ENCODE measurements at places on chromosomes 12 and 14.

- DNase-seq: no peak
These were observed 38.1 kb upstream of the NPAS3 start for GRCh38 chr14:32900547-32900946.

GRCh38 chr14:75150150-75150549 lies 23.3 kb upstream of the NEK9 start:
- peak; percentile 61 for DNase-seq

- no peak for DNase-seq
These were observed 217.3 kb upstream of the CCDC196 start for GRCh38 chr14:66268802-66269334.

DNA sequence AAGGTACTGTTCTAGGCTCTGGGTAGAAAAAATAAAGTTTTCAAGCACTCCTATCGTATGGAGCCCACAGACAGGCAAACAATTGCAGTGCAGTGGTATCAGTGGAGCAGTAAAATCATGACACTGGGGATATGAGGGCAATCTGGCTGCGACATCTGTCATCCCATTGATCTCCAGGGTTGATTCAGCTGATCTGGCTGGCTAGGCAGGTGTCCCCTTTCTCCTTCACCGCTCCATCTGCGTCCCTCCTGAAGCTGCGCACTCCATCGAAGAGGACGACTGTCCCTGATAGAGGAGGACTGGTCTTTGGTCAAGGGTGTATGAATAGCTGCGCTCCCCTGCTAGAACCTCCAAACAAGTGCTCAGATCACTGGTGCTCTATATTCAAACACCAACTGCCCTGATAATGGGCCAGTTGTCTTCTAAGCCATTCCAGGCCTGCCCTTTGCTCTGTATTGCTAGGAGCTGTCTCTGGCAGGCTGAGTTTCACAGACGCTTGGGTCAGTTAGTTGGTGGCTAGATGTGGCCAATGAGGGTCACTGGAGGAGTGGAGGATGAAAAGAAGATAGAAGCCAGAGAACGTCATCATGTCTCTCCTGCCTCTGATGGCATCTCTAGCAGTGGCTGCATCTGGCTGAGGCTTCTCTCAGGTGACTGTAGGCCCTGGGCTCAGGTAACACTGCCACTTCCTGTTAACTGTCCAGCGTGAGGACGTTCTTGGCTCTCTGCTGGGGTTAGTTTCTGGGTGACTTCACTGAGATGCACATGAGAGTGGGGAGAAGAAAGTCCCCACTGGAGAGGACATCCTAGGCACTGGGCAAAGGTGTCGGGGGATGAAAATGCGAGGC lies 205.0 kb upstream of the FOXN3 start:
- DNase-seq: no peak

DNA sequence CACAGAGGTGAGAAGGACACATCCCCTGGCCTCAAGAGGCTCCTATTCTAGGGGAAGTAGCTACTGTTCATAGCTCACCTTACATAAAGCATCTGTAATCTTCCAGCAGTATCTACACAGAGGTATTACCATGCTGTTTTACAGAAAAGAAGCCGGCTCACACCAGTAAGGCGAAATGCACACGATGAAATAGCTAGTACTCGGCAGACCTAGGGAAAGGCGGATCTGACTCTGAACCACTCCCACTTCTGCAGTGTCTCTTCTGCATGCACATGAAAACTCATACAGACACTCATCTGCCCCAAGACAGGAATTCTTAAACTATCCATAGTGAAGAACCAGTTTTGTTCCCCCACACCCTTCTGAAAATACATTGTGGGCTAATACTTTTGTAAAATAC lies 73.6 kb downstream of the IQSEC3 start:
- DNase-seq: no peak

GRCh38 chr14:21714318-21714929 lies 40.8 kb upstream of the OR4E1 start:
- DNase-seq: no peak

DNA sequence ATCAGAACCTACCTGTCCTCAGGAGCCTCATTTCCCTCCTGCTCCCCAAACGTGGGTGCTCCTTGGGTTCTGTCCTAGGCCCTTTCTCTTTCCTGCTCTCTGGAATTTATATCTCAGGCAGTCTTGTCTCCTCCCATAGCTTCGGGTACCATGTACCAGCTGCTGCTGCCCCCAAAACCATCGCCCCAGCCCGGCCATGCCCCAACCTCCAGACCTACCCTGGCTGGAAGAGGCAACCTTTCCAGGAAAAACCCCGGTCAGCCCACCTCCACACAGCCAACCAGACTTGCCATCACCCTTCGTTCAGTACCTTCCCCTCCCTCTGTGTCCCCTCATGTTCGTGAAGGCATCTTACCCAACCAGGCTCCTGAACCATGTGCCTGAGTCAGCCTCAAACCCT lies 165.1 kb downstream of the CALM1 start:
- DNase-seq: no peak

GRCh38 chr14:53956427-53957201 lies at the start of gene BMP4:
Gene BMP4, minus strand, starts transcription at chr14:53956825. Its CDS starts 4,603 bp downstream, at chr14:53952222.
- no peak for DNase-seq

DNA sequence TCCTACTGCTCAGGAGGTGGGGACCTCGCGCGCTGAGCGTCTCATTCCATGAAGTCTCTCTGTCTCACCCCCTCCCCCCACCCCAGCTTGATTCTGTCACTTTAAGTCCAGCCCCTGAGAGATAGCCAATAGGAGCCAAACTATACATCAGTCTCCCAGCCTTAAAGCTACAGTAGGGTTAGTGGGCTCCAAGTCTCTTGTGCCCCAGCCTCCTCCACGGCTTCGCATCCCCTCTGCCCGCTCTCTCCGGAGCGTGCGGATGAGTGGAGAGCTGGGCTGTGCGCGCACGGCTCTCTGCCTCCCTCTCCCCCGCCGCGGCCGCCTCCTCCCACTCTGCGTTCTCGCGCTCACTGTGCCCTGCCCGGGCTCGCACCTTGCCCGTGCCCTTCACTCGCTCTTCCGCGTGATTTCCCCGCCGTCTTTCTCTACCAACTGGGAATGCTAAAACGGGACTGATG lies at the start of gene ESRRB:
ESRRB (plus strand) TSS at position 191 of the 458 bp plus-strand sequence; CDS start at position 456, 265 bp downstream.
- no peak for DNase-seq

GRCh38 chr14:64966976-64967375 lies 5.2 kb downstream of the RAB15 start:
- DNase-seq: no peak

GRCh38 chr14:64773577-64773976 lies 69.4 kb downstream of the PLEKHG3 start:
- no peak for DNase-seq

- no peak for DNase-seq
These were observed 461.1 kb upstream of the DCN start for GRCh38 chr12:91643763-91644162.

DNA sequence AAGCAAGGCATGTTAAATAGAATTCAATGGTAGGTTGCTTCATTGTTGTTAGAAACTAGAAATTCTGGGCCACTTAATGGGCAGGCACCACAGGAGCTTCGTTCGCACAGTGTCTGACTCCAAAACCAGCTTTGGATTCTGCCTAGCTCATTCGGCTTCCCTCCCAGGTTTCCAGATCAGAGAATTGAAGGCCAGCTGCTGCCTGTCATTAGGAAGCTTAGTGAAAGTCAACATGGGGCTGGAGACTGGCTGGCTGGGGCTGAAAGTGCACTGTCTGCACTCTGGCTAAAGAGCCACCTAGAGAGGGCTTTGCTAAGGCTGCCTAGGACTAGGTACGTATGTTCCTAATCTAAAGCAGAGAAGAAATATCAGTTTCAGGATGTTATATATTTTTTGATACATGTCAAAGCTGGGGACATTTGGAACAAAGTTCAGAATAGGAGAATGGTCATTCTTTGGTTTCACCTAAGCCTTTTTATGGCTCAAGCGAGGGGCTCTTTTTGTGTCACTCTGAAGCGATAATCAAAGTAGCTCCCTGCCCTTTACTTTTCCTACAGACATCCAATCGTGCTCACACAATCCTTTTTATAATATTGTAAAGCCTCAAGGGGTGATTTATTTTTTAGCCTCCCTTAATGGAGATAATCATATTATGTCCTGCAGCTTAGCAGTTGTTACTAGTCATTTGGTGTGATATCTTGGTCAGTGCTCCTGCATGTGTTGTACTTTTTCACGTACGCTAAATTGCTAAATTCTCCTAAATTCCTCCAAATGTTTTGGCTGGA lies 238.5 kb upstream of the NAV3 start:
- no peak for DNase-seq

- DNase-seq: no peak
These were observed 304.5 kb downstream of the RAD51B start for GRCh38 chr14:68124050-68124449.

- DNase-seq: no peak
These were observed 5.4 kb downstream of the TMBIM4 start for GRCh38 chr12:66164349-66164821.

Data from suppressor macrophage (primary cell).